Gastroesophageal sphincter (tissue), 4 donors: ENCODE measurements at places on chromosomes 11 and 22.

DNA sequence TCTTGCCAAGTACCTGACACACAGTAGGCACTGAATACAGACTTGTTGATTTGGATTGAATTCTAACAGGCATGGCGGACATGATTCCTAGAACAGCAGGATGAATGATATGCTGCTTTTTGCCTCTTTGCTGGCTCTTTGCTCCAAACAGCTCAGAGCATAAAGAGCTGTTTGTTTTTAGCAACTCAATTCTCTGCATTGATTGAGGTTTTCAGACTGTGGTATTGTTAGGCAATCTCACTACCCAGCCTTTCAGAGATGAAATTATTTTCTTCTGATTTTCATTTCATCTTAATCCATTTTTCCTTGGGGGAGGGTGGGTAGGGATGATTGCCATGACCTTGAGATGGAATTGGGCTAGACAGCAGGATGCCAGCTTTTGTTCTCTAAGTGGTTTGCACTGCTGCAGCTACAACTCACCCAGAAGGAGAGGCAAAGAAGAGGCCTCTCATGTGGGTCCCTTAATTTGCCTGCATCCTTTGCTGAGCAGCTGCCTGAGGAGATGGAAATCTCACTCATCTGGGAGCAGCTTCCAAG is 20.5 kb downstream of the COA4 start:
- no peak for ATAC-seq

GRCh38 chr11:13859892-13860291 is 102.6 kb upstream of the SPON1 start:
- no peak for ATAC-seq

DNA sequence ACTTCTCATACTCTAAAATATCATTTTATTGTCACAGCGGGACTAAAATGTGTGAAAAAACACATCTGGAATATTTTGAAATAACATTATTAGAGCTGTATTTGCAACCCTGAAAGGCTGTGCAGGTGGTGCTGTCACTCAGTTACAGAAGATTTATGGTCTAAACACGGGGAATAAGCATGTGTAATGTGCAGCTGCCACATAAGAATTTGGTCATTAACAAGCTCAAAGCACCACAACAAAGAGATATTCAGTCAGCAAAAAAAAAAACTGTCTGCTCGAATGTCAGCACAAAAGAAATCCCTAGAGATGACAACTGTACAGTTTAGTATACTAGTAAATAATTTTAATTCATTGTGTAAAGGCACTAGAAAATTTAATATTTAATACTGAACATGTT is 31.3 kb downstream of the TMEM123 start:
- ATAC-seq = no peak

- ATAC-seq = no peak
These were observed 10.4 kb downstream of the P2RY2 start for GRCh38 chr11:73228268-73229134.

DNA sequence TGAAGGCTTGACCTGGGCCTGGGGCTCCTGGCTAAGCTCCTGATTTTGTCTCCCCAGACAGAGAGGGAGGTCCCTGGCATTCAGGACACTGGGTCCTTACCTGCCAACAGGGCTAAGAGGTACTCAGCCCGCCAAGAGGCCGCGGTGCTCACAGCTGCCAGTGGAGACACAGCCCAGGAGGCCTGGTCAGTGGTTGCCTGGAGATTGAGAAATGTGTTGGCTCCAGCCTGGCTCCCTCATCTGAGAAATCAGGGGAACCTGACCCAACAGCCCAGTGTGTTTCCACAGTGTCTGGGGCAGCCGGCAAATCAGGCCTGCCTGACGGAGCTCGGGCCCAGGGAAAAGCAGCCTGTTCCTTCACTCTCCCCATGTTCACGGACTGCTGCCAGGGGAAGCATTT is 79.4 kb upstream of the NAV2 start:
- peak; percentile 93 for ATAC-seq

- no peak for ATAC-seq
These were observed 1.1 kb upstream of the ARHGEF17 start for GRCh38 chr11:73306977-73307322.

- no peak for ATAC-seq
These were observed 56.9 kb downstream of the ME3 start for GRCh38 chr11:86615487-86615886.

GRCh38 chr11:58133309-58134076 is 8.2 kb upstream of the OR9I1 start:
- ATAC-seq = no peak

DNA sequence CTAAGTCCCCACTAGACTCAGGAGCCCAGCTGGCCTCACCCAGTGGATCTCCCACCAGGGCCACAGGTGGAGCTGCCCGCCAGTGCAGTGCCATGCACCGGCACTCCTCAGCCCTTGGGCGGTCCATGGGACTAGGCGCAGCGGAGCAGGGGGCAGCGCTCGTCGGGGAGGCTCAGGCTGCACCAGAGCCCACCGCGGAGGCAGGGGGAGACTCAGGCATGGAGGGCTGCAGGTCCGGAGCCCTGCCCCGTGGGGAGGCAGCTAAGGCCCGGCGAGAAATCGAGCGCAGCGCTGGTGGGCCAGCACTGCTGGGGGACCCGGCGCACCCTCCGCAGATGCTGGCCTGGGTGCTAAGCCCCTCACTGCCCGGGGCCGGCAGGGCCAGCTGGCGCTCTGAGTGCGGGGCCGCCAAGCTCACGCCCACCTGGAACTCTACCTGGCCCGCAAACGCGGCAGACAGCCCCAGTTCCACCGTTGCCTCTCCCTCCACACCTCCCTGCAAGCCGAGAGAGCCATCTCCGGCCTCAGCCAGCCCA is 1275.2 kb upstream of the CNTN5 start:
- no peak for ATAC-seq

DNA sequence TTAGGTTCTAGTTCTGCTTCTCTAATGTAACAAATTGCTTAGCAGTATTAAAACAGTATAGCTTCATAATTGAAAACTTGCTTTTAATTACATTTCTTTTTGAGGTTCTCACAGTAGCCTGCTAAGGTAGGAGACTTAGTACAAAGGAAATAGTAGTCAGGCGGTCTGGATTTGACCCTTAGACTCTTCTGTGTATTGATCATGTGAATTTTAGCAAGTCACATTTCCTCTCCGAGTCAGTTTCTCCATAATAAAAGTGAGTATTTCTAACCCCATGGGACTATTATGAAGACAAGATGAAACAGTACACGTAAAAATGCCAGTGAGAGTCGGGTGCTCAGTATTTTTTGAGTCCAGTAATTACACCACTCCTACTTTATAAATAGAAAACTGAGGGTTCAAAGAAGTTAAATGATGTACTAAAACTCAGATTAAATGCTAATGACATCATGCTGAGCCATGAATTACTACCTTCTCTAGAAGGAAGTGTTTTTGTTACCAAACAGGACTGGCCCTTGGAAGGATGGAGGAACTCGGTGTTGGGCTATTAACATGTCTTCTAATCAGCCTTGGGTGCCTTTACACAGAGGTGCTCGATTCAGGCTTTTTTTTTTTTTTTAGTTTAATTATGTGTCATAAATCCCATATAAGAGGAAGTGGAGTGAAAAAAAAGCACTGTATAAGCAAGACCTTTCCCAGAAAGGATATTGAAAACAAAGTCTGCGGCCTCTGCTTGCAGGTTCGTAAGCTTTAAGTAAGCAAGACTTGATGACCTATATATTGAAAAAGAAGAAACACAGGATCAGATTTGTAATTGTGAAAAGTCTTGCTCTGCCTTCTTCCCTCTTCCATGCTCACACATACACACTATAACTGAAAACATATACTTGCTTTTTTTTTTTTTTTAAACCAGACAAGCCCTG is 109.0 kb downstream of the EMSY start:
- no peak for ATAC-seq

DNA sequence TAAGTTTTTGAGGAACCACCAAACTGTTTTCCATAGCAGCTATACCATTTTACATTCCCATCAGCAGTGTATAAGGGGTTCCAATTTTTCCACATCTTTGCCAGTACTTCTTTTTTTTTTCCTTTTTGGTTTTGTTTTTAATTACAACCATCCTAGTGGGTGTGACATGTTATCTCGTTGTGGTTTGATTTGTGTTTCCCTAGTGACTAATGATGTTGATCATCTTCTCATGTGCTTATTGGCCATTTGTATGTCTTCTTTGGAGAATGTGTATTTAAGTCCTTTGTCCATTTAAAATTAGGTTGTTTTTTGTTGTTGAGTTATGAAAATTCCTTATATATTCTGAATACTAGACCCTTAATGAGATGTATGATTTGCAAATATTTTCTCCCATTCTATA is 59.3 kb downstream of the STIM1 start:
- ATAC-seq = no peak

DNA sequence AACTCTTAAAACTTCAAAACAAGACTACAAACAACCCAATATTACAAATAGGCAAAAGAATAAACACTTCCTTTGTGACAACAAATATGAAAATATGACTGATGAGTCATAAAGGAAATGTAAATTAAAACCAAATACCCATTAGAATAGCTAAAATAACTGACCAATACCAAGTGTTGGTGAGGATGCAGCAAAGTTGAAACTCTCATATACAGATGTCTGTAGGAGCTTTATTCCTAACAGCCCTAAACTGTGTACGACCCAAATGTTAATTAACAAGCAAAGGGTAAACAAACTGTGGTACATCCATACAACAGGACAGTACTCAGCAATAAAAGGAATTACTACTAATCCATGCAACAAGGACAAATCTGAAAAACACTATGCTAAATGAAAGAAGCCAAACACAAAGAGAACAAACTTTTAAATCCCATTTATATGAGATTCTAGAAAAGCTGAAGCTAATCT is 43.0 kb downstream of the MAPK1 start:
- no peak for ATAC-seq

GRCh38 chr11:16977136-16977993 is 36.8 kb downstream of the PLEKHA7 start:
- ATAC-seq = no peak

- ATAC-seq = peak; percentile 90
These were observed 40.8 kb downstream of the IGLL1 start for GRCh38 chr22:23539135-23539838.

DNA sequence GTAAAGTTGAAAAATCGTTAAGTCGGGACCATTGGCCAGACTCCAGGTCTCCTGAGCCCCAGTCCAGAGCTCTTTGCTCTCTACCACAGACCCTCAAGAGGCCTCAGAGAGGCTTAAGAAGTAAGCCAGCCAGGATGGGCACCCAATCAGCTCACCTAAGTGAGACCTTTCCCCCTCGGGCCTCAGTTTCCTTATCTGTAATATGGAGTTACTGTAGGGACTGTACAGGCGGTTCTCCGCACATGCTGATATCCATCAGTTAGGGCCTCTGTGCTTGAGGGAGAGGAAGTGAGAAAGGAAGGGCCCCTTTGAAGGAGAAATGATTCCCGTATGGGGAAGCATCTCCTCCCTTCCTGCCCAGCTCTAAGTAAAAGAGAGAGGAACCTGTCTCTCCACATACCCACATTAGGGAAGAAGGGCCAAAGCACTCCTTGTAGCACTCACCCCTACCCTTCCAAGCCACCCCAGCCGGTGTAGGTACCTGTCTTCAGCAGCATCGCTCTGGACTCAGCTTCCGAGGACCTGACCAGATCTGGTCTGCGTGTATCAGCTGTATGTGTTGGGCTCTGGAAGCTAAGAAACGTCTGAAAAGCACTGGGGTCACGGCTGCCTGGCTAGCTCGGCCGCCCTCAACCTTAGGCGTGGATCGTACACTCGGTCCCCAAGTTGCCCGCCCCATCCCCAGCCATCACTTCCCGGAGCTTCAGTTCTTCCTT is 653 bp downstream of the NAGA start:
- ATAC-seq = peak; percentile 1

DNA sequence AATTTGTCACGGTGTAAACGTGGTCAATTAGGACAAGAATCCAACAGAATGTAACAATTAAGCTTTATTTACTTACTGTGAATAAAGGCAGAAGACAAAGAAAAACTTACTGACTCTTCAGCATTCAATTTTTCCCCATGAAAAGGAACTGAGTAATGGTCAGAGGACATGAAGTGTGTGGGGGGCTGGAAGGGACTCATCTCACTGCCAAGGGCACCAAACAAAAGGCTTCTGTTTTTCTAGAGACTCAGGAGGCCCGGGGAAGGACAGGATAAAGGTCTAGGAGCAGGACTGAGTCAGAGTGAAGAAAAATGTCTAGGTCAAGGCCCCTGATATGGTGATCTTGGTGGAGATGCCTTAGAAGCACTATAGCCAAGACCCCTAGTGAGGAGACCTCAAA is 564.2 kb upstream of the ANO5 start:
- ATAC-seq = no peak

GRCh38 chr22:50633086-50633485 is 5.1 kb upstream of the ARSA start:
- ATAC-seq = no peak

- peak; percentile 6 for ATAC-seq
These were observed 505 bp downstream of the FAM227A start for GRCh38 chr22:38655519-38656255.

GRCh38 chr11:80700386-80700785 is 1259.6 kb upstream of the TENM4 start:
- ATAC-seq = no peak

GRCh38 chr11:34513682-34514449 is at the start of gene ELF5:
Gene ELF5, minus strand, starts transcription at chr11:34513794. Its CDS starts 8,045 bp downstream, at chr11:34505749.
- no peak for ATAC-seq

GRCh38 chr11:16759857-16760508 is 21.5 kb downstream of the C11orf58 start:
- ATAC-seq = no peak

- no peak for ATAC-seq
These were observed 98.5 kb downstream of the DBX1 start for GRCh38 chr11:20061776-20062175.

- no peak for ATAC-seq
These were observed 12.0 kb downstream of the KCNJ11 start for GRCh38 chr11:17376493-17376892.

DNA sequence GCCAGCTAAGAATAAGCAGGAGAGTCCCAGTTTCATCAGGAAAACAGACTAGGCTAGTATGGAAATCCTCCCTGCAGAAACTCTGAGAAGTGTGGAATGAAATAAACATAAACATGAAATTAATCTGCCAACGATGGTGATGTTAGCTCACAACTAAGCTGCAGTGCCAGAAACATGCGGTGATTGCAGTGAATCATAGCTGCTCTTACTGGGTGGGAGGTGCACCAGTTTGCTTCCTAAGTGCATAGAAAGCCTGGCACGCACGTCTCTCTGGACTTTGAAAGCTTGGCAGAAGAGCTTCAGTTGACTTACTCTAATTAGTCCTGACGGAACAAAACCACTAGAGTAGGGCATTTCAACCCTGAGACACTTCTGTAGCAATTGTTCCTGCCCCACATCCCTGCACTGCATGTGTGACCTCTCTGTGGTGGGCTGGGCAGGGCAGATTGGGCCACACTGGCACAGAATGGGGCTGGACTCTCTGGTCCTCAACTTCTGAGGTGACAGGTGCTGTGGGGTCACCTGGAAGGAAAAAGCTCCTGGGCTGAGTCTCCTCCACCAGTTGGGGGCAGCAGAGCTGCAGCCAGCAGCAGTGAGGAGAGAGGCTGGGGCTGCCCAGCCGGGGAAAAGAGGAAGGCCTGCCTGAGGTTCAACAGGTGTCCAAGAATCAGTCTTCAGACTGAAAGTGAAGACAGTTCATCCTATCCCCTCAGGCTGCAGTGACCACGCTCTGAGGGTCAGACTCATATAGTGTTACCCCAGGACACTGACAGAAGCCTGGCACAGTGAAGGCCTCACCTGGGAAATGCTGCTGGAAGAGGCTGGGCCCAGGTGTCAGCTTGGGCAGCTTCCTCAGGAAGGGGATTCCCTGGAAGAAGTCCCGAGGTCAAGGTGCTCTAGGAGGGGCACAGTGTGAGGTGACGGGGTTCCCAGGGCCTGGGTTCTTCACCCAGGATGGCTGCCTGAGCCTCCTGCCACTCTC is 40.5 kb downstream of the GGTLC2 start:
- no peak for ATAC-seq

GRCh38 chr11:3877364-3878257 is 22.1 kb downstream of the STIM1 start:
- no peak for ATAC-seq

GRCh38 chr11:114441921-114442320 is 2.7 kb downstream of the REXO2 start:
- no peak for ATAC-seq
